ENCODE measurements at places on chromosomes 5 and 9.

DNA sequence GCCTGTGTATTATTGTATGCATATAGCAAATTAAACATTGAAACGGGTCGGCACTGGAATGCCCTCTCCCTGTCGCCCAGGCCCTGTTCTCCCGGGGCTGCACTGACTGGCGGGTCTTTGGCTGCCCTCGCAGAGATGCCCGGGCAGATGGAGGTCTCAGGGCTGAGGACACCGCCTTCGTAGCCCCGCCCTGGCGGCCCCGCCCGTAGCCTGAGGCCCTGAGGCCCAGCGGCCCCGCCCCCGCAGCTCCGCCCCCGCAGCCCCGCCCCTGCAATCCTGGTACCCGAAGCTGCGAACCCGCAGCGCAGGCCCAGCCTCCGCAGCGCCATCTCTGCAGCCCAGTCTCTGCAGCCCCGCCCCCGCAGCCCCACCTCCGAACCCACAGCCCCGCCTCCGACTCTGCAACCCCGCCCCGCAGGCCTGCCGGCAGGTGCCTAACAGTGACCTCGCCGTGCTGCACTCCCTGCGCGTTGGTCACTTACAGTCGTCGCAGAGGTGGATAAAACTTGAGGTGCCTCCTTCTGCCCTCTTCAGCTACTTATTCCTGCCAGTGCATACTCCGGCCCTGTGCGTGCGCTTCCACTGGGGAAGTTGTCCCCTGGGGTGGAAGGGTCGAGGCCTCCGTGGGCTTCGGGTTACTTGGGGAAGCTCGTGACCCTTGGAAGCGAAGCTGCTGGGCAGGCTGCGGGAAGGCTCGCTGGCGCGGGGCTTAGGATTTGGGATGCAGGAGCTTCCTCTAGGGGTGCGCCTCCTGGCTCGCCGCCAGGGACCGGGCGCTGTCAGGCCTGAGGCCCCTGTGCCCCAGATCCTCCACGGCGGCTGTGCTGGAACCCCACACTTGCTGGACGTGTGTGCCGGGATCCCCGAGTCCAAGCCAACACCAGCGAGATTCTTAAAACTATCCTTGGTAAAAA is 72.3 kb downstream of the ICE1 start:
- DNase-seq: peak; percentile 61

GRCh38 chr9:131312246-131312645 is 22.7 kb downstream of the PLPP7 start:
- DNase-seq: no peak

- DNase-seq: no peak
Observed at GRCh38 chr5:33994845-33995244, 10.4 kb upstream of the SLC45A2 start.

- DNase-seq: no peak
Observed at GRCh38 chr5:111942661-111943401, 185.8 kb upstream of the NREP start.

DNA sequence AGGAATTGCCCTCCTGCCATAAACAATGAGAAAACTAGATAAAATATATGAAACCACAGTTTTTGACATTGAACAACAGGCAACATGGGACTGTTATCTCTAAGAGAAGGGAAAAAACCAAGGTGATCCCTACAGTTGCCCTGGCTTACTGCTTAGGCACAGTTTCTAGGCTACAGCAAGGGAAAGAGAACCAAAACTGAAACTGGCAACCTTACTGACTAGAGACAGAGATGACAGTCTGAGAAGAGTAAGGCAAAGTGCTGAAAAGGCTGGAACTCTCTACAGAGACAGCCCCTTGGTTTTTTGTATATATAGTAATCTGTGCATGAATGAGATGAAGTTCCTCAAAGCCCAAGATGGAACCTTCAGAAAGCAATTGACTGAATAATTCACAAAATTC is 36.2 kb upstream of the REEP2 start:
- DNase-seq: no peak

DNA sequence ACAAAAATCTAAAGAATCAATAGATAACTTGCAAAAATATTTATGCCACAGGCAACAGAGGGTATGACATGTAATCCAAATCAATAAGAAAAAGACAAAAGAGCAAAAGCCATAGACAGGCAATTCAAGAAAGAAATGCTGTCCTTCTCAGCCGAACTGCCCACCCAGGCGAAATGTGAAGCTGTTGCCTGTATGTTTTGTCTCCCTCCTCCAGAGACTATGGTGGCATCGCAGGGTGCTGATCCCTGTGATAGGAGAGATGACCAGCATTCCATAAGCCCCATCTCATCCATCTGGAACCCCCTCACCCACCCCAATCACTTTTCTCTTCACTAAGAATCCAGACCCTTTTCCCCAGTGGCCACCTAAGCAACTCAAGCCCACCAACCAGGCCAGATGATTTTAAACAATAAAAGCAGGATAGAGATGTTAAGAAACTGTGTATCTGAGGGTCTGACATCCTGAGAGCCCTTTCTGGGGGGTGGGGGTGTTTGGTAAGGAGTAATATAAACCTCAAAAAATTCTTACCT is 5.3 kb upstream of the ACSL6 start:
- DNase-seq: no peak

DNA sequence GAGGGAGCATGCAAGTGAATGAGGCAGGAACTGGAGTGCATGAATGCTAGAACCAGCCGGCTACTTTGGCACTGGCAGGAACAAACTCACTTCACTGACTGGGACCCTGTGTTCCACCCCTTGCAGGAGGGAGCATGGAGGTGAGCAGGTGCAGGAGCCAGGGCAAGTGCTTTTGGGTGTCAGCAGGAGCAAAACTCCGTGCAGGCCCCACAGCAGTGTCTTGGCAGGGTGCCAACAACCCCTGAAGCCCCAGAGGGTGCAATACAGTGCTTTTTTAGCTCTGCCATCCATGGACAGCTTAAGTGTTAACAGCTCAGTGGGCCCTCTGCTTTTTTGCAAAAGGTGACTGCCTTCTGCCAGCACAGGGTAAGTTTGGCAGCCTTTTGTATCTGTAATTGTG is 245.8 kb upstream of the PCSK5 start:
- DNase-seq: no peak

GRCh38 chr5:65072850-65073249 is 304.1 kb downstream of the CWC27 start:
- no peak for DNase-seq

- DNase-seq: no peak
Observed at GRCh38 chr5:35138232-35138631, 90.5 kb upstream of the AGXT2 start.

GRCh38 chr5:92927291-92927778 is 653.7 kb downstream of the NR2F1-AS1 start:
- no peak for DNase-seq

- DNase-seq: no peak
Observed at GRCh38 chr9:1473956-1474634, 423.9 kb downstream of the DMRT2 start.

DNA sequence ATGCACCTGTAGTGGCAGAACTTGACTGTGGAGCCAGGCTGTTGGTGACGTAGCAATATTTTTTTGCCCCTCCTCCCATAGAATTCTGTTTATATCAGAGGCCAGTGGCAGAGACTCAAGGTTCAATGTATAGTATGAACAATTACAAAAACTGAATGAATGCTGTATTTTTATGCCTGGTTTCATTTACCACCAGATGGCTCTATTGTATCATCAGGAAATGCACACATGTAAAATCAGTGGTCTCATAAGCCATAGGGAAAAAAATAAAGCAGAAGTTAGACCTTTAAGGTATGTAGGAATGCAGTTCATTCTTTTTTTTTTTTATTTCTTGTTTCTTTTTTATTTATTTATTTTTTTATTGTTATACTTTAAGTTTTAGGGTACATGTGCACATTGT is 43.6 kb downstream of the CCDC192 start:
- peak; percentile 21 for DNase-seq

GRCh38 chr5:32520356-32520755 is 65.0 kb upstream of the SUB1 start:
- DNase-seq: peak; percentile 54

GRCh38 chr5:115419846-115420585 is 123.6 kb upstream of the CCDC112 start:
- peak; percentile 38 for DNase-seq

DNA sequence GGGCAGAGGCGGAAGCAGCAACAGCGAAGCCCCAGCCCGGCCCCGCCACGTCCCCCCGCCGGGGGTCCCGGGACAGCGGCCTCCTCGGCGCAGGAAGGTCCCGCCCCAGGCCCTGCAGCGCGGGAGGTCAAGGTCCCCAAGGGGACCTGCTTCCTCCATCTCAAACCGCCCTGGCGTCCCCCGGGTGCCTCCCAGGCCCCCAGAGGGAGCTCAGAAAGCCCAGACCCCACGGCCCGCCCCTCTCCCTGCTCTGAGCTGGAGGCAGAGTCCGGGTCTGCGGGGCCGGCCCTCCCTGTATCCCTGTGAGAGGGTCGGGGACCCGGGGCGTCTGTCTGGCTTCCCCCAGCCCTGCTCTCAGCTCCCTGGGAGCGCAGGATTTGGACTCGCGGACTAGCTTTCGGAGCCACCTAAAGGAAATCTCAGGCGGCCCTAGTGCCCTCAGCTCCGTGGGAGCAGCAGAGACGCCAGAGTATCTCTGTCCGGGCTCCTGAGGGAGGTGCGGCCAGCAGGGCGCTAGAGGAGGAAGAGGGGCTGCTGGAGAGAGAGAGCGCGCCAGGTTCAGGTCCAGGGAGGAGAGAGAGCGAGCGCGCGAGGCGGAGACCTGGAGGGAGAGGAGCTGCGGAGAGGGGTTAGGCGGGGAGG is 30.7 kb downstream of the EXOC3 start:
- DNase-seq: peak; percentile 52

DNA sequence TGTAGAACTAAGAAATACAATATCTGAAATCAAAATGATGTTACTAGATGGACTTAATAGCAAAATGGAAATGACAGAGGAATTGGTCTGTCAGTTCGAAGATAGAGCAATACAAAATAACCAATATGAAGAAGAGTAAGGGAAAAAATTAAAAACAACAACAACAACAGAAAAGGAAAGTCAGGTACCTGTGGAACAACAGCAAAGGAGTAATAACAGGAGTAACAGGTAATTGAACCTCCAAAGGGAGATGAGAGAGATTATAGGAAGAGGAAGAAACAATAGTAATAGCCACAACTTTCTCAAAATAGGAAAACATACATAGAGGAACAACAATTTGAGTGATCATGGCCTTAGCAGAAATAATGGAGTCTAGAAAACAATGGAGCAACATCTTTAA is 13.7 kb downstream of the POLK start:
- peak; percentile 18 for DNase-seq

- DNase-seq: no peak
Observed at GRCh38 chr9:95130484-95130883, 187.0 kb downstream of the FANCC start.

- no peak for DNase-seq
Observed at GRCh38 chr5:170773024-170773985, 10.2 kb upstream of the GABRP start.
